ENCODE measurements at places on chromosomes 3 and 15. TPM values are rescaled to one million over a fixed set of nuclear protein-coding genes. Genes with fewer than 3 reads are reported as not detected.

DNA sequence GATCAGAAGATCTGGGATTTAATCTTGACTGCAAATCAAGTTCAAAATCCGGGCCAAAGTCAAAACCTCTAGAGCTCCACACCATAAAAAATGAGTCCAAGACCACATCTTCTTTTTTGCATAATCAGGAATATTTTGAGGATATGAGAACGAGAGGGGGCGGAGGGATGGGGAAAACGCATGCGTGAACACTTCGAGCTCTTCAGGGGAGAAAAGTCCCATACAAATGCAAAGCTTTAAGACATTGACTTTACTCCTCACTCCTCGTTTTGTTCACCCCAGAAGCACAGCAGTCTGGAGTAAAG, 68.2 kb downstream of the SUMF1 start:
- no peak overlapping the region for H3K27ac ChIP-seq
- H3K36me3 ChIP-seq = no peaks in the 10 kb centered on the region
- peaks cover 9% of the 10 kb centered on the region for H3K4me1 ChIP-seq
- no peak overlapping the region for H3K4me3 ChIP-seq
- H3K27me3 ChIP-seq = no peaks in the 10 kb centered on the region

- H3K36me3 ChIP-seq = peaks cover 4% of the 10 kb centered on the region
- H3K4me1 ChIP-seq = no peaks in the 10 kb centered on the region
- H3K27ac ChIP-seq = no peak overlapping the region
- no peak for DNase-seq
These were observed 32.5 kb upstream of the TP63 start for GRCh38 chr3:189598530-189599225.

DNA sequence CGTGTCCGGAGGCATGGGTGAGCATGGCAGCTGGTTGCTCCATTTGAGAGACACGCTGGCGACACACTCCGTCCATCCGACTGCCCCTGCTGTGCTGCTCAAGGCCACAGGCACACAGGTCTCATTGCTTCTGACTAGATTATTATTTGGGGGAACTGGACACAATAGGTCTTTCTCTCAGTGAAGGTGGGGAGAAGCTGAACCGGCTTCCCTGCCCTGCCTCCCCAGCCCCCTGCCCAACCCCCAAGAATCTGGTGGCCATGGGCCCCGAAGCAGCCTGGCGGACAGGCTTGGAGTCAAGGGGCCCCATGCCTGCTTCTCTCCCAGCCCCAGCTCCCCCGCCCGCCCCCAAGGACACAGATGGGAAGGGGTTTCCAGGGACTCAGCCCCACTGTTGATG, 49.5 kb downstream of the PGPEP1L start:
- H3K4me1 ChIP-seq = no peaks in the 10 kb centered on the region
- no peak for DNase-seq
- no peak overlapping the region for H3K4me3 ChIP-seq
- H3K36me3 ChIP-seq = peaks cover 53% of the 10 kb centered on the region

DNA sequence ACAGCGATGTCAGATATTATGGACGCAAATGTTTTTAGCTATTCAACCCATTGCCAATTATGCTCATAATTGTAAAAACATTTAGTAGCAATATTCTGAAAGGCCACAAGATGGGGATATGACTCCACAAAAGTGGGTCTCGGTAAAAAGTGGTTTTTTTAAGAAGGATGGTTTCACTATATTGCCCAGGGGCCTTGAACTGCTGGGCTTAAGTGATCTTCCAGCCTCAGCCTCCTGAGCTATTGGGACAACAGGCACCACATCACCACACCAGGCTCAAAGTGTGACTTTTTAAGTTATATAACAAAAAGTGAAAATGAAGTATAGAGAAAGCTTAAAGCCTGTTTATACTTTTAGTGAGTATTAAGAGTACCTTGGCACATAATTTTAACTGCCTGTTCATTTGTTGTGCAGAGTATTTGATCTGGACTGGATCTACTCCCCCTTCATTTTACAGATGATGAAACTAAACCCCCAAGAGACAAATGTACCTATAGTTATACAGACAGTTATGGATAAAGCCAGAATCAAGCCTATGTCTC, 9.4 kb downstream of the NAA50 start:
- H3K4me3 ChIP-seq = no peak overlapping the region
- H3K4me1 ChIP-seq = peaks cover 78% of the 10 kb centered on the region
- no peak for DNase-seq
- 0 out of 2 replicates have a peak, but pooled peaks cover 3% of the 10 kb centered on the region for H3K36me3 ChIP-seq
- peak overlapping the region; percentile 85 for H3K27ac ChIP-seq

Gene ISLR2
- 8.9 TPM for total RNA-seq

DNA sequence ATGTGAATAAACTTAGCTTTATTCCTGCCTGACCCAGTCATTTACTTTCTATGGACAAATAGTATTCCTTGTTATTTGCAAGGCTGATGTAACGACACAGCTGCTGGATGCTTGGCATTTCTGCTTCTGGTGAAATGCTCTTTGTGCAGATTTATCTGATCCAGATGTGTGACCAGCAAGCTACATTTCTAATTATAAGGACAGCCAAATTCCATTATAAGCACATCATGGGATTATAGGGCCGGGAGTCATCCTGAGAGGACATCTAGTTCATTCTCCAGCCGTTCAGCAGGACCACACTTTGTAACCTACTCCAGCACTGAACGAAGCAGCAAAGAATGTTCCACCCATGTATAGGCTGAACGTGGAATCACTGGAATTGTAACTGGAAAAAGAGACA, 42.9 kb downstream of the FNDC3B start:
- no peak for DNase-seq
- peaks cover 41% of the 10 kb centered on the region for H3K4me1 ChIP-seq
- peaks cover 22% of the 10 kb centered on the region for H3K36me3 ChIP-seq
- H3K4me3 ChIP-seq = no peak overlapping the region

GRCh38 chr3:185353225-185353624, 9.7 kb upstream of the MAP3K13 start:
- H3K27ac ChIP-seq = no peak overlapping the region
- peaks cover 74% of the 10 kb centered on the region for H3K27me3 ChIP-seq
- DNase-seq = no peak
- no peaks in the 10 kb centered on the region for H3K4me1 ChIP-seq

DNA sequence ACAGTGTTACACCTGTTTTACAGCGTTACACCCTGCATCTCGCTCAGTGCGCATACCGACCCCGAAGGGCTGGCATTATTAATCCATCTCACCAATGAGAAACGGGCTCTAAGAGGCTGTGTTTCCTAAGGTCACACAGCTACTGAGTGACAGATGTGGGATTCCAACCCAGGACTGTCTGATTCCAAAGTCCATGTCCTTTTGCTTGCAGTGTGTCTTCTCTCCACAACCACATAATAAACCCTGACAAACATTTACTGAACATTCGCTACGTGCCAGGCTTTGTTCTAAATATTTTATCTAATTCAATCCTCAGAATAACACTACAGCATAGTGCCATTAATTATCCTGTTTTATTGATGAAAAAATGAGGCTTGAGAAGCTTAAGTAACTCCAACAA, 79.1 kb downstream of the RAB11A start:
- H3K4me1 ChIP-seq = peaks cover 11% of the 10 kb centered on the region
- H3K27me3 ChIP-seq = no peaks in the 10 kb centered on the region
- DNase-seq = no peak
- H3K27ac ChIP-seq = no peak overlapping the region

DNA sequence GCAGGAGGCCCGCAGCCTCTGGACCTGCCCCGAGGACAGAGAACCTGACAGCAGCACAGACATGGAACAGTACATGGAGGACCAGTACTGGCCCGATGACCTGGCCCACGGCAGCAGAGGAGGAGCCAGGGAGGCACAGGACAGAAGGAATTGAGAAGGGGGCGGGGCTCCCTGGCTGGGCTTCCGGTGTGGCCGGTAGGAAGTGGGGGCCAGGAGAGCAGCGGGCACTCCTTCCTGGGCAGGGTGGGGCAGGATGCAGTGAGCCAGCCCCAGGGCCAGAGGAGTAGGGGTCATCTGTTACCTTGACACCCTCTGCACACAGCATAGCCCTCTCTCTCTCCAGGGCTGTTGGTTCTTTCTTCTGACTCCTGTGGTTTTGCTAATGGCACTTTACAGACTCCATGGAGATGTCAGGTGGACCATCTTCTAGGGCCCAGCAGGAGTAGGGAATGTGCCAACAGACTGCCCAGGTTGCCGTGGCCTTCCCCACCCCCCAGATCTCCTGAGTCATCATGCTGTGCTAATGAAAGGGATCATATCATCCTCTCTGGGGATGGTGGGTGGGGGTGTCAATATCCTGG, 8.6 kb upstream of the ISG20 start:
- no peak for DNase-seq
- H3K27me3 ChIP-seq = no peaks in the 10 kb centered on the region
- peaks cover 75% of the 10 kb centered on the region for H3K36me3 ChIP-seq
- peaks cover 30% of the 10 kb centered on the region for H3K4me1 ChIP-seq
- H3K27ac ChIP-seq = peak overlapping the region; percentile 4
